ENCODE measurements at places on chromosomes 2 and 18.

GRCh38 chr2:50042771-50043170 is 888.5 kb upstream of the FSHR start:
- DNase-seq: peak; percentile 40

DNA sequence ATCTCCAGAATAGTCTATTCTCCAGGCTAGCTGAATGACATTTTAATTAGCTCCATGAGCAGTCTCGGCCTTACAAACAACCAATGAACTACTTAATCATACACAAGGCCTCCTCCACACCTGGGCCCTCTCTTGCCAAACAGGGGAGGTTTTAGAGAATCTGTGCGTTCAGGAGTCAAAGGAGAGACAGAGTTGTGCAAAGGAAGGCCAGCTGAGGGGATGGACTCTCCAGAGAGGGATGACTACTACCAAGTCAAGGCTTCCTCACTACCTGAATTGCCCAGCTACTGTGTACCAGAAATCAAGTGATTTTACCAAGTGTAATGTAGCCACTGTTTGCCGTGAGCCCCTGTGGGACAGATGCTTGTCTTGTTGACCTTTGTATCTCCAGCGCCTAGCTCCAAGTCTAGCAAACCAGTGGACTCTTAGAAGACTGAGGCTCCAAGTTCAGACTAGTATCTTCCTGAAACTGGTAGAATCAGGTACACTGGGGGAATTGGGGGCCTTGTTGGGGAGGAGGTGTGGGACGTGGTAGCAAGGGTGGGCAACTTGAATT is 123.1 kb upstream of the STON1 start:
- DNase-seq: no peak

DNA sequence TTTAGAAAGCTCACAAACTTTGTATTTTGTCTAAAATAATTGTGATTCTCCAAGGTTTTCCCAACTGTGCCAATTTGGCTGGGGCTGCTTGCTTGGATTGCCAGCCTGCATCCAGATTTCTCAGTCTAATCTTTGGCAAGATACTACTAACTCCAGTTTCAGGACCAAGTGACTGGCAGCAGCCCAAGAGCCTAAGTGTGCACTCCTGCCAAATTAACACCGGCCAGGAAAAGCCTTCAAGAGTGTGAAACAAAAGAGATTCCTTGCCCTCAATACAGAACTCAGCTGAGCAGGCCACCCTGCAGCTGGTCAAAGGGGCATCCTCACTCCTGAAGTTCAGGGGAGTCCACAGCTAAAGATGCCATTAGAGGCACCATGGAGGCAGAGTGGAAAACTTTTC is 589.0 kb upstream of the ACVR2A start:
- DNase-seq: no peak

- DNase-seq: no peak
Measured at GRCh38 chr2:18740474-18740881, 151.1 kb upstream of the NT5C1B start.

DNA sequence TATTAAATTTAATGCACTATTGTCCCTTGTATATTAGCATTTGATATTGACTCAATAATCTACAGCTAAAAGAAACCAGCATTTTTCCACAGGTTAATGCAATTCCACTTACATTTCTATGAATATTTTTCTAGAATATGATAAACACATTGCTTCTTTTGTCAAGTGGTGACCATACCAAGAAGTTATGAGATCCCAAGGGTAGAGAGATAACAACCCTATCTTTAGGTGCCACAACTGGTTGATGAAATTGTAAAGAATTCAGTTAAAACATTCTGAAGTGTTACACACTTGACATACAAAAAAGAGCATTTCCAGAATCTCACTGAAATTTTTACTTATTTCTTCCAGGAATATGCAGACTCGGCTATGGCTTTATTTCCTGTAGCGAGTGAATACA is 56.0 kb downstream of the ABCG8 start:
- DNase-seq: no peak

DNA sequence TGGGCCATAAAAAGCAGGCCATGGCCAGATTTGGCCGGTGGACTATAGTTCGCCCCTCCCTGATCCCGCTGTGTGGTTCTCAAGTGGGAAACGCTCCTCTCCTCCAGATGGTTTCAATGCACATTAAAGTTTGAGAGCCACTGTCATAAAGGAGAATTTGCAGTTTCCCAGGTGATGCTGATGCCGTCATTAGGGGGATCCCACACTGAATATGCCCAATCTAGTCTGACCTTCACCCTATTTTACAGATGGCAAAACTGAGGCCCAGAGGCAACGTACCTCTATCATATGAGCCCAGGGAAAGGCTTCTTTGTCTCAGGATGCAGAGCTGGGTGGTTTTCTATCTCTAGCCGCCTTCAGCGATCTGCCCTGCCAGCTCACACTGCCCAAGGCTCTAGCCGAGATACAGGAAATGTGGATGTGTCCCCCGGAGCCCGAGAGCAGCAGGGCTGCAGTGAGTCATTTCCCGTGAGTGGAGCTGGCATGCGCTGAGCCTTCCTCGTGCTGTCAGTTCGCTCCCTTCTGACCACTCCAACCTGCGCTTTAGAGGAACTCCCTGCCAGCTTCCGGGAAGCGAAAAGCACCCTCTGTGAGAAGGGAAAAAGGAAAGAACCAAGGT is 116.2 kb downstream of the SMAD7 start:
- DNase-seq: peak; percentile 94

DNA sequence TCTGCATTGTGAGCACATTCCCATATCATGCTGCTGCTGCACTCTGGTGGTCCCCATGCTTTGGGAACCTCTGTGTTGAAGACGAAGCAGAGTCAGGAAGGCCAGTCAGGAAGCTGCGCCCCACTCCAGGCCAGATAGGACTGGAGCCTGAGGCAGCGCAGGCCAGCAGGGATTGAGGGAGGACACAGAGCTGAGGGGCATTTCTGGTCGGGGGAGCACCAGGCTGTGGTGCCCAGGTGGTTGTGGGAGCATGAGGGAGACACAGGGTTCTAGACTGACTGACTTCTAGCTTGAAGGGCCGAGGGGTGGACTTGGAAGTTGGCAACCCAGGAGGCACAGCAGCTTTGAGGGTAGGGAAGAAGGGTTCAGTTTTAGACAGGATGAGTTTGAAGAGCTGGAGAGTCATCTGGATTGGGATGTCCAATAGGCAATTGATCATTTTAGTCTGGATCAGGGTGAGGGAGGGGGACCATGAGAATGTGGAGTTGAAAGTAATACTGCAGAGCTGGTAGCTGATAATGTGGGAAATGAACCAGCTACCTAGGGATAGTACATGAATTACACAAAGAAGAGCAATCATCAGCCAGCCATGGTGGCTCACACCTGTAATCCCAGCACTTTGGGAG is 1.4 kb upstream of the ACTG2 start:
- DNase-seq: no peak

DNA sequence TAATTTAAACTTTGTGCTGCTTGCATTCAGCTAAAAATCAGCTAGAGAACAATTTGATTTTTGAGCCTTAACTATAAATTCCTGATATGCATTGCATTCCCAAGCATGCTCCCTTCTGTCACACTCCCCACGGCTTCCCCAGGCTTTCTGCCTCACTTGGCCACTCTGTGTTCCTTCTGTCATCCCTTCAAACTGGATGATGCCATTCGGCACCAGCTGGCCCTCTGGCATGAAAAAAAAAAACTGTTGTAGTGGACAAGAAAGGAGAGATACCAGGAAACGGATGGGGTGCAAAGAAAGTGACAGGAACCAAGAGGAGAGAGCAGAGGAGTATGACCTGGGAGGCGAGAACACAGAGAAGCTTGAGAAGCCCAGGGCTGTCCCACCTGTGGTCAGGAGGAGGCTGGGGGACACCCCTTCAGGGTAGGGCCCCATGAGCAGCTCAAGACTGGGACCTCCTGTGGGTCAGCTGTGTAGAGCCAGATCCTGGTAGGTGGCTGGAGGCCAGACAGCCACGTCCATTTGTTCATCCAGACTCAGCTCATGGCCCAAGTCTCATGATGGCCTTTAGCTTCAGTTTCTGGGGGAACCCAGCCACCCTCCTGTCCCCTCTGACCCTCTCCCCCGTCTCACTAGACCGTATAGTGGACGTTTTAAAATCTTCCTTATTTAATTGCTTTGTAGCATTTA is 211.8 kb downstream of the GBX2 start:
- DNase-seq: no peak

- DNase-seq: no peak
Measured at GRCh38 chr2:70517804-70518203, 35.8 kb downstream of the TGFA start.

DNA sequence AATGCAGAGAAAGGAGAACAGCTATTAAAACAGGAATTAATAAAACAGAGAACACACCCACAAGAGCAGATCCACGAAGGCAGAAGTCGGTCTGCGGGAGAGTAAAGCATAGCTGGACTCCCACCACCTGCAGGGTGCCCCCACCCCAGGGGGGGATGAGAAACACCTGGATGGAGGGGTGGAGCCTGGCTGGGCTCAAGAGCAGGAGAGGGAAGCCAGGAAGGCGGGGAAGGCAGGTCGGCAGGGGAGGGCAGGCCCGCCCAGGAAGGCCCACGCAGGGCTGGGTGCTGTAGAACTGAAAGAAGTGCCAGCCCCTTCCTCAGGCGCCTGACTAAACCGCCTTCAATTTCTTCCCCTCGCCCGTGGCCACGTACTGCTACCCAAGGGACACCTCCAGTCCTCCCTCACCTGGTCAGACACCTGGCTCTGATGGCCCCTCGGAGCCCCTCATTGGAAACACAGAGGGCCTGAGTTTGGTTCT is 175.4 kb downstream of the HDAC4 start:
- no peak for DNase-seq

GRCh38 chr2:222728621-222729020 is 57.2 kb downstream of the MOGAT1 start:
- DNase-seq: no peak

Data from Kasumi-1 (cell line).